ENCODE measurements at places on chromosomes 2 and 18. TPM values are rescaled to one million over a fixed set of nuclear protein-coding genes. Genes with fewer than 3 reads are reported as not detected.
A peak's percentile ranks its signal among the peaks of the same experiment; 100 is the strongest.

- H3K27ac ChIP-seq: no peak overlapping the region
- DNase-seq: peak; percentile 11
Measured at GRCh38 chr2:240935103-240935876, 29.2 kb downstream of the CROCC2 start.

DNA sequence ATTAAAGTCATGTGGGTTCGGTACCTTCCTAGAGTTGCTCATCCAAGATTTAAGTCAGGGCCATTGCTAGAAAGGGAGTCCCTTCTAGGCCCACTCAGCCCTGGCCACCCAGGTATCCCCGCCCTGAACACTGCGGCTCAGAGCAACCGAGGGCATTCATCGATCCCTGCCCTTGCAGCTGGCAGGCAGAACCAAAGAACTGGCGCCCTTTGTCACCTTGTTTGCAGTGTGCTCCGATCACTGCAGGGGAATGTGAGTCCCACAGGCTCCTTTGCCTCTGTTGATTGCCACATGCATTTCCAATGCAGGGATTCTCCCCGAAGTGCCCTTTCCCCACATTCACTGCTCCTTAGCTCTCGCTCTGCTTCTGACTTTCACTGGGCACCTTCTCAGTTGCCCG, 108.5 kb downstream of the CMPK2 start:
- H3K4me3 ChIP-seq: no peak overlapping the region
- H3K27me3 ChIP-seq: no peaks in the 10 kb centered on the region
- no peak for DNase-seq
- no peak overlapping the region for H3K27ac ChIP-seq
- H3K36me3 ChIP-seq: no peaks in the 10 kb centered on the region
- H3K4me1 ChIP-seq: no peaks in the 10 kb centered on the region

DNA sequence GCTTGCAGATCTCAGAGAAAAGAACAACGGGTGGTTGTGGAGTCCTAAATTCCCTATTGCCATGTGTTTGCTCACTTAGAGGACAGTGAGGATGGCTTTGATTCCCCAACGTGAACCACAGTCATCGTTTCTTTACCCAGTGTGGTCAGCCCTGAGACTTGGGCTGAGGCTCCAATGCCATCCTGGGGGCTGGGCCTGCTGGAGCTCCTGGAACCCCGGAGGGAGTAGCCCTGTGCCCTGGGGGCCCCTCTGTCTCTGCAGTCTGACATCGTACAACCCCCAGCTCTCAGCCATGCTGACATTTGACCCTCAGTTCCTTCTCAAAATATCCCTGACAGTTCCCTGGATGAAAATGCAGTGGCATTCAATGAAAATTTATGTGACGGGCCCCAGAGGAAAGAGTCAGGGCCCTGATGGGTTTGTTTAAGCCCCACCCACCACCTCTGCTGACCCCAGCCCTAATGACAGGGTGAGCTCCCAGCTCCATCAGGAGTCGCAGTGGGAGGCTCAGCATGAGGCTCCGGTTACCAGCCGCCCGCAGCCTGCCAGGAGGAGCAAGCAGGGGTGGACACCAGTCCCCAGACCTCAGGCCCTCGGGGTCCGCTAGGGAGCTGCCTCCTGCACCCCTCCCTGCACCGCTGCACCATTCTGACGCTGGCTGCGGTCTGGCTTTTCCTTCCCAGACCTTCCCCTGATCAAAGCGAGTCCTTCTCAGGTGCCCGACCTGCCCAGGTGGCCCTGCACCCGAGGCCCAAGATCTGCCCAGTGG, 120.9 kb downstream of the TWIST2 start:
- no peak overlapping the region for H3K4me3 ChIP-seq
- no peaks in the 10 kb centered on the region for H3K36me3 ChIP-seq
- no peaks in the 10 kb centered on the region for H3K27me3 ChIP-seq
- DNase-seq: no peak
- H3K4me1 ChIP-seq: no peaks in the 10 kb centered on the region

DNA sequence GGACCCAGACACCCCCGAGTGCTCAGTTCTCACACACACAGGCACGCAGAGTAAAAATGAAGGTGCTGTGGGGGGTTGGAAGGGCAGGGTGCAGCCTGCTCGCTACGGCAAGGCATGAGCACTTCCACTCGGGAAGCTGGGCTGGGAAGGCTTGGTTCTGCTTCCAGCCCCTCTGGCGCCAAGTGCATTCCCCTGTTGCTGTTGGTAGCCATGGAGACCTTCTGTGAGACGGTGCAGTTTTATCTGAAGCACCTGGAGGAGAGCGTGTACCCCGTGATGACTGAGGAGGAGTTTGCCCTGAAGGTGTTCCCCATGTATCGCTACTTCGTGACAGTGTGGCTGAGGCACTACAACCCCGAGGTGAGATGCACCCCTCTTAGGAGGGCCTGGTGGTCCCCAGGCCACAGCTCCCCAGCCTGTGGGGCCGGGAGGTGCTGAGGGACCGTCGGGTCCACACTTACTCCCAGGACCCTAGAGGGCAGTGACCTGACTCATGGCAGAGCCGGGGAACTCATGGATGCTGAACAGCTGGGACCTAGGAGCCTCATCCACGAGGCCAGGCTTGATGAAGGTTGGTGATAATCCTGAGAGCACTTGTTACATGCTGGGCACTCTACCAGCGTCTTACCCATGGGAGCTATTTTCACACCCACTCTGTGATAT, 15.5 kb downstream of the MROH2A start:
- no peaks in the 10 kb centered on the region for H3K36me3 ChIP-seq
- no peak overlapping the region for H3K27ac ChIP-seq
- no peaks in the 10 kb centered on the region for H3K4me1 ChIP-seq
- no peak overlapping the region for H3K4me3 ChIP-seq

The DLX2 gene
- total RNA-seq: not detected
